ENCODE measurements at places on chromosomes 1 and 21. TPM values are rescaled to one million over a fixed set of nuclear protein-coding genes. Genes with fewer than 3 reads are reported as not detected.

- no peak for DNase-seq
Observed at GRCh38 chr1:172402878-172403569, 17.5 kb upstream of the C1orf105 start.

DNA sequence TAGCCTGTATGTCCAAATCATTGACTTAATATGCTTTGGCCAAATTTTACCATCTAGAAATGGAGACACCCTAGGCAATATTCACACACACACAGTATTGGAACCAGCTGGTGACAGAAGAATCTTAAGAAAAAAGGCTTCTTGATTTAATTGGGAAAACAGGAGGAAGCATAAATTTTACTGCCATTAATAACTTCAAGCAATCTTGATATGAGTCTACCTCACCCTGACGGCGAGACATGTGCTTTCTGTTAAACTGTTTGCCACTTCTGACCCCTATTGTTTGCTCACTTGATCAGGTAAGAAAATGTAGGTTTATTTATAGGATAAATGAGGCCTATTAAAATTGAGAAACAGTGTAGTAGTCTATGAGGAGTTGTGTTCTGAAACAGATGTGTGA lies 73.2 kb downstream of the KIFAP3 start:
- peak; percentile 16 for DNase-seq

DNA sequence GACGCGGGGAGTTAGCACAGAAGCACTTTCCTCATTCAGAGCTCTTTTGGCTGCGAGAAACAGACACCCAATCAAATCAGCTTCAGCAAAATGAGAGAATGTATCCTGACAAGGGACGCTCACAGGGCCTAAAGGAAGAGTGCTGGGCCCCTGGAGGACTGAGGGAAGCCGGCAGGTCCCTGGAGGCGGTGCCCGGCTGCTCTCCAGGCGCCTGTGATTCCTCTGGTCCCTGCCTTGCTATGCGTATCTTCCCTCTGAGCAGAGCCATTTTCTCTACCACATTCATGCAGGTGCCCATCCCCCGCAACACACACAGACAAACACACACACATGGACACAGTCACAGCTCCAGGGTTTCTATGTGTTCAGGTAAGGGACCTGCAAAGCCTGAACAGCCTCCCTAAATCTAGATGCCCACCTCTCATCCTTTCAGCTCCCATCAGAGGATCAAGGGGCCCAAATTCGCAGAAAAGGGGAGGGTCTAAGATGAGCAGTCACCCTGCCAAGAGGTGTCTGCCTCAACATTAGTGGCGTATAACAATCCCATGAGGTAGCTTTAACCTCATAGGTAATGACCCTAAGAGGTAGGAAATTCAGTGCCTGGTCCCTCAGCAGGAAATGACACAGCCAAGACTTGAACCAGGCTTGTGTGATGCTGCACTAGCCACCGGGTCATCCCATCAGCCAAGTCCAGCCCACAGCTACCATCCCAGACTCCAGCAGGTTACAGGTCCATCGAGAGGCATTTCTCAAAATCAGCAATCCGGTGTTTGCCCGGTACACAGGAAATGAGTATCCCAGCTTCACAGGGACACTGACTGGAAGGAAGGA lies 29.0 kb downstream of the PTAFR start:
- no peak for DNase-seq

DNA sequence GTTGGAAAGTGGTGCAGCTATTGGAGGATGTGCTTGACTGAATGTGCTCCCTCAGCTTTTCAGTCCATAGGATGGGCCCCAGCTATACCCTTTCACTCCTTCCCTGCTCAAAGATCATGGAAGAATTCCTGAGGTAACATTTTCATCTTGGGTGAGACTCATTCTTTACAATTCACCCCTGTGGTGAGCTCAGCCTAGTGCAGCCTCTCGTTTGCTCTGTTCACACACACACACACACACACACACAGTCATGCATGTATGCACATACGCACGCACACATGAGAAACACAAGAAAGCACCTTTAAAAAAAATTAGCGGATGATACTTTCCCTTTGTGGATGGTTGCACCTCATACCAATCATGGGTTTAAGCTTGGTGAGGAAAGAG lies 25.8 kb downstream of the CCN1 start:
- peak; percentile 47 for DNase-seq

DNA sequence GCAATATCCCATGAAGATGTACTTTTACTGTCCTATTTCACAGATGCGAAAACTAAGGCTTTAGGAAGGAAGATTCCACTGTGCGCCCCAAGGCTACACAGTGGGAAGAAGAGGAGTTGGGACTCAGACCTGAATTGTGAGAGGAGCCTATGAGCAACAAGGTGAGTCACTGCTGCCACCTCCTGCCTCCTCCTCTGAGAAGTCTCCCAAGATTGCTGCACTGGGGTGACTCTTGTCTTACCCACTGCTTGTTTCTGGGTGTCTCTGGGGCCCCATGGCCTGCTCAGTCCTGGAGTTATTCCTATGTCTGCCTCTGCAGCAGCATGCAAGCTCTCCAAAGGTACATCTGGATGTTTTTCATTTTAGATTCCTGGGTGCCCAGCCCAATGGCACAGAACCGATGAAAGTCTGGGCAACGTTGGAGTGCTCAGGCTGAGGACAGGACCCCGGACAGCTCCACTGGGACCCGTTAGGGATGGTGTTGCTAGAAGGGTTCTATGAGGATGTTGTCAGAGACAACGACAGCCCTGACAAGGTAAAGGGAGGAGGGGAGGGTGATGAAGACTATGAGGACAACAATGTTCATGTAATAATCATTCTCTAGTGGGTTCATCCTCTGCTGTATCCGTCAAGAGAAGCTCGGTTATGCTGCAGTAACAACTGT lies 11.0 kb upstream of the C1QA start:
- DNase-seq, result peak; percentile 35

MORN1 gene
- polyA plus RNA-seq, result 7.2 TPM

APOBEC4 gene
- polyA plus RNA-seq, result not detected

Measured in GM23248 (cell line).